Right atrium auricular region (tissue), 2 donors: ENCODE measurements at places on chromosomes 11 and 22. TPM values are rescaled to one million over a fixed set of nuclear protein-coding genes. Genes with fewer than 3 reads are reported as not detected.

DNA sequence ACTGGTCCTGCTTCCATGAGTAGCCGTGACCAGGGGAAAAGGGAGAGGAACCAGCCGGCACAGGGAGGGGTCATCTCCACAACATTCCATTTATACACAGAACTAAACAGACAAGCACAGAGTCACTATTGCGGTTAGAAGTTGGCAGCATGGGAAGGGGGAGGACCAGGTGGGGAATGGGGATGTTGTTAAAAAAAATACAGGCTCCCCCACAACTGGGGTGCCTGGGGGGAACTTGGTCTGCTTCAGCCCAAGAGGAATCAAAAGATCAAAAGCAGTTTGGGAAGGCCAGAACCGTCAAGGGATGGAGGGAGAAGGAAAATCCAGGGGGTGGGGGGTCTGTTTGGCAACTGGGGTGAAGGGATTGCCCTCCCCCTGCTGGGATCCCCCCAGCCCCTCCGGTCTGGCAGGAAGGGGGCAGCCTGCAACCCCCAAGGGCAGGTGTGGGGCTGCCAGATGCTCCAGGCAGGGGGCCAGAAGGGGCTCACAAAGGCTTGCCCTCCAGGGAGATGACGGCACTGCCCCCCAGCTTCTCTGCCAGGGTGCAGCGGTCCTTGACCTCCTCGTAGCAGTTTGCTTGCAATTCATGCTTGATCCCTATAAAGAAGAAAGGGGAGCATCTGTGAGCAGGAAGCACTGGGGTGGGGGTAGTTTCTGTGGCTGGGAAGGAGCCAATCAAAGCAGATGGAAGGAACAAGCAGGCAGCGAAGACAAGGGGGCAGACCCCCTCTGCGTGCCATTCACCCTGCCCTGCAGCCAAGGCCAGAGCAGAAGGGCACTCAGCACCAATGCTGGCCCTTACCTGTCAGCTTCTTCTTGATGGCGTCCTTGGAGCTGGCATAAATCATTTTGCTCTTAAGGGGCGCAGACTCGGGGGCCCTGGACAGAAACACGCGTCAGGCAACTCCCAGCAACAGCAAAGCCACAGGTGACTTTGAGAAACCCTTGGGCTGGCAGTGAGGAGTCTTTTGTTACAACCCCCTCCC is 2.8 kb downstream of the CFL1 start:
- H3K4me3 ChIP-seq = no peak overlapping the region
- H3K27ac ChIP-seq = no peak overlapping the region
- DNase-seq = no peak

DNA sequence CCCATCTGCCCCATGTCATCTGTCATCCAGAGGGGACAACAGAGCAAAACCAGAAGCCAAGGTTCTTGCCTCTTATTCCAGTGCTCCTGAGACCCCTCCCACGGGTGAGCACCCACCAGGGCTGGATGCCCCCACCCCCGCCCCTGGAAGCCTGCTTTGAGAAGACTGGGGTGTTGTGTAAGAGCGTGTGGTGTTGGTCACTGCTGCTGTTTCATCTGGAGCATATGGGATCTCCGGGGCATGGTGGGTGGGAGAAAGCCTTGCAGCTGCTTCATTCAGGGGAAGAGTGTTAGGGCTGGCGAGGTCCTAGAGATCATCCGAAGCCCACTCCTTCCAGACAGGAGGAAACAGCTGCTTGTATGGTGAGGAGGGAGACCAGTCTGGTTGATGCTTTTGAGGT is 54.1 kb downstream of the CHRDL2 start:
- H3K36me3 ChIP-seq = no peaks in the 10 kb centered on the region
- peaks cover 20% of the 10 kb centered on the region for H3K4me1 ChIP-seq
- H3K27me3 ChIP-seq = no peaks in the 10 kb centered on the region
- peak overlapping the region; percentile 0 for H3K27ac ChIP-seq
- peak; percentile 55 for DNase-seq

MPZL3 gene
- total RNA-seq = 2.0 TPM

DNA sequence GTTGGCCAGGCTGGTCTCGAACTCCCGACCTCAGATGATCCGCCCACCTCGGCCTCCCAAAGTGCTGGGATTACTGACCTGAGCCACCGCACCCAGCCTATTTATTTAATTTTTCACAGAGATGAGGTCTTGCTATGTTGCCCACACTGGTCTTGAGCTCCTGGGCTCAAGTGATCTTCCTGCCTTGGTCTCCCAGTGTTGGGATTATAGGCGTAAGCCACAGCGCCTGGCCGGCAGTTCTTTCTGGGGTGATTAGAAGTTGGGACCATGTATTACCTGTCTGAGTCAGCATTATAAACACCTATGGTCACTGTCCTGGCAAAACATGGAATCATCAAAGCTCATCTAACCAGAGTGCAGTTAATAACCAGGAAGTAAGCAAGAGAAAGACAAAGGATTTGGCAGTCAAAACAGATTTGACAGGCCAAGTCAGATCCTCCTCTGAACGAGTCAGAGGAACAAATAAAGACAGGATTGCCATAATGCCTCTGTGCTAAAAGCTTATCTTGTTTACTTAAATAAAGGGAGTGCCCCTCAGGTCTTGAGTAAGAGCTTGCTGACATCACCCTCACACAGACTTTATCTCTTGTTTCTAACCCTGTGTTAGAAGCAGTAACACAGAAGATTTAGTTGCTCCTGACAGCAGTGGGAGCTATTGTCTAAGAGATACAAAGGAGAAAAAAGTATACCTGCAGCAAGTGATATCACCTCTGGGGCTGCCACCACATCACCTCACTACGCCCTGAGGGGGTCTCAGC is 3.7 kb downstream of the SERPIND1 start:
- H3K4me3 ChIP-seq = no peak overlapping the region
- no peaks in the 10 kb centered on the region for H3K27me3 ChIP-seq
- no peak for DNase-seq
- peak overlapping the region; percentile 84 for H3K27ac ChIP-seq
- H3K4me1 ChIP-seq = peaks cover 57% of the 10 kb centered on the region

DNA sequence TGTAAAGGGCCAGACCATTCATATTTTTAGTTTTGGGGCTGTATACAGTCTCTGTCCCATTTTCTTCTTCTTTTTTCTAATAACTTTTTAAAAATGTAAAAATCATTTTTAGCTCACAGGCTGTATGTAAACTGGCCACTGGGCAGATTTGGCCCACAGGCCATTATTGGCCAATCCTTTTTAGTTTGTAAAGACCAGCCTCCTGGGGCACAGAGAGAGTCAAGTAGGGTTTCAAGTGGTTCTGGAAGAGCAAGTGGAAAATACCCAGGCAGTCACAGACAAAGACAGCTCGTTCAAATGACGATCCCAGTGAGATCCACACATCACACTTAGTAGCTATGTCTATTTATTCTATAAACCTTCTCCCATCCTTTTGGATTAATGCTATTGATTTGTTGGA is 150.2 kb upstream of the ARHGAP20 start:
- no peak overlapping the region for H3K4me3 ChIP-seq
- H3K4me1 ChIP-seq = peaks cover 6% of the 10 kb centered on the region
- no peak for DNase-seq
- H3K27ac ChIP-seq = no peak overlapping the region
- no peaks in the 10 kb centered on the region for H3K36me3 ChIP-seq

DNA sequence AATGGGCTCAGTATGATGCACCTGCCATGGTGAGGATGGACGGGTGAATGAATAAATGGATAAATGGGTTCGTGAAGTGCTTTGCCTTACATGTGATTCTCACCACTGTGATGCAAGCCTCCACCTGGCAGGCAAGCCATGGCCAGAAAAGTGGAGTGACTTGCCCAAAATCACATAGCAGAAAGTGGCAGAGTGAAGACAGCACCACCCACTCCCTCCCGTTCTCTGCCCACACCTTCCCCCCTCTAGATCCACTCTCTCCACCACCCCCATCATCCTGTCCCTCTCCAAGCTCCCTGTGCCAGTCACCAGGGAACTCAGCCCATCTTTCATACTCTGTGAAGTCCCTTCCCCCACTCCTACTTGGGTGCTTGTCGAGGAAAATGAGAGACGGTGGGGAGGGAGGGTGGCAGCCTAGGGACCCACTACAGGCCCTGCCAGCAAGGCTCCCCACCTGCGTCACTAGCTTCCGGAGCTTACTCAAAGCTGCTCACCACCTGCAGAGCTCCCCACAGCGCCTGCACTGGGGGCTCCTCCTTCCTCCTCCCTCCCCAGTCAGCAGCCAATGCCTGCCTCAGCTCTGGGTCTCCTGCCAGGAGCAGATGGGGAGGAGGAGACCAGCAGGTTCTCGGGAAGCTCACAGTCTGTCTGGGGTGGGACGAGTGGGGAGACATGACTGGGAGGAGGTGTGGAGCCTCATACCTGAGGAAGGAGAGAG is 82.3 kb downstream of the PDE2A start:
- no peaks in the 10 kb centered on the region for H3K27me3 ChIP-seq
- H3K4me3 ChIP-seq = no peak overlapping the region
- H3K27ac ChIP-seq = no peak overlapping the region
- no peaks in the 10 kb centered on the region for H3K36me3 ChIP-seq
- H3K4me1 ChIP-seq = no peaks in the 10 kb centered on the region

DNA sequence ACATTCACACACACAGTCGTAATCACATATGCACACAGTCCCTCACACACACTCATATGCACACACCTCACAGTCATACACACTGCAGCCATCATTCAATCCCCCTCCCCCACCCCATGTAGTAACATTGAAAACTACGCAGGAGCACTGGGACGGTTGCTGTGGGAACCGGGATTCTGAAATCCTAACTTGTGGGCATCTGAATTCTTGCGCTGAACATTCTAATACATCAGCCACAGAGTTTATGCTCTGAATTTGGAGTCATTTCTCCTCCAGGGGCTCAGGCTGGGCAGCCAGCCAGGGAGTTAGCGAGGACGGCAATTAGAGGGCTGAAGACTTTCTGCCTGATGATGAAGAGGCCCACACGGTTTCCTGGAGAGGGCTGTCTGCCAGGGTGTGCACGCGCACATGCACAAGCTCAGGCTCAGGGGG is 32.7 kb downstream of the CD6 start:
- DNase-seq = no peak
- H3K27ac ChIP-seq = no peak overlapping the region
- peaks cover 17% of the 10 kb centered on the region for H3K4me1 ChIP-seq
- H3K36me3 ChIP-seq = no peaks in the 10 kb centered on the region
- H3K27me3 ChIP-seq = no peaks in the 10 kb centered on the region

- peaks cover 34% of the 10 kb centered on the region for H3K36me3 ChIP-seq
- no peaks in the 10 kb centered on the region for H3K27me3 ChIP-seq
- H3K27ac ChIP-seq = no peak overlapping the region
- H3K4me3 ChIP-seq = no peak overlapping the region
- H3K4me1 ChIP-seq = peaks cover 13% of the 10 kb centered on the region
Observed at GRCh38 chr11:8096575-8096974, 15.6 kb downstream of the TUB start.

DNA sequence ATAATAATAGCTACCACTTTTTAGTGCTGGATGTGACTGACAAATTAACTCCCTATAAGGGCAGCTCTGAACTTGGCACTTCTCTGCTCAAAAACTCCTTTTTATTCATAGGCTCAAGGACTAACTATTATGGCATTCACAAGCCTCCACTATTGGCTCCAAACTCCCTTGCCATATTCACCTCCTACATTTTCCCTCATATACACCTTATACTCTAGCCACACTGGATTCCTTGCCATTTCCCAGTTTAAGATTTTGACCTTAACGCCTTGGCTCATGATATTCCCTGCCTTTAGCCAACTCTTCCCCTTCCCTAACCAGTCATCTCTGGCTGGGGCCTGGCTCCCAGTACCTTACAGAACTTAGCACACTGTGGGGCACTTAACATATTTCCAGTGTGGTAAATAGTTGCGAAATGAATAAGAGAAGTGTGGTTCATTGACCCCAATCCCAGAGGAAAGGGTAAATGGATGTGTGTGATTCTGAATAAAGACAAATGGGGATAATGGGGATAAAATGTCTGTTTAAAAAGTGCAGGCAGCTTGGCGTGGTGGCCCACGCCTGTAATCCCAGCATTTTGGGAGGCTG is 40.0 kb upstream of the SORL1 start:
- DNase-seq = no peak
- no peaks in the 10 kb centered on the region for H3K27me3 ChIP-seq
- no peak overlapping the region for H3K27ac ChIP-seq
- no peak overlapping the region for H3K4me3 ChIP-seq
- H3K36me3 ChIP-seq = no peaks in the 10 kb centered on the region

DNA sequence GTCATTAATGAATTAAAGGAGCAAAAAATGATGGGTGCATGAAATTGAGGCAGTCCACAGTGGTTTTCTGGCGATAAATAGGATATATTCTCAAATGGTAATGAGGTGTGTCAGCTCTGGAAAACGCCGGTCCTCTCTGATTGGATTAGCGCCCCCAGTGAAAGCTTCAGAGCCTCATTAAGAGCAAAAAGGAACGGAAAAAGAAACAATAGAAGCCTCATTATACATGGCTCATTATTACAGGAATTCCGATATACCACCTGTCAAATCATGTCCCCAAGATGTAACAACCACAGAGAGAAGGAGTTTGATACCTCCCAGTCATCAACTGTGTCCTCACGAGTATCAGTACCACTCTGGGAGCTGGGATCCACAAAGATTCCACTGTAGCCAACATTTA is 175.7 kb upstream of the PITPNB start:
- no peak overlapping the region for H3K4me3 ChIP-seq
- H3K36me3 ChIP-seq = peaks cover 14% of the 10 kb centered on the region
- no peaks in the 10 kb centered on the region for H3K27me3 ChIP-seq
- H3K27ac ChIP-seq = no peak overlapping the region

- H3K27ac ChIP-seq = no peak overlapping the region
- no peaks in the 10 kb centered on the region for H3K27me3 ChIP-seq
- no peak overlapping the region for H3K4me3 ChIP-seq
Observed at GRCh38 chr11:41282395-41282794, 177.1 kb downstream of the LRRC4C start.

DNA sequence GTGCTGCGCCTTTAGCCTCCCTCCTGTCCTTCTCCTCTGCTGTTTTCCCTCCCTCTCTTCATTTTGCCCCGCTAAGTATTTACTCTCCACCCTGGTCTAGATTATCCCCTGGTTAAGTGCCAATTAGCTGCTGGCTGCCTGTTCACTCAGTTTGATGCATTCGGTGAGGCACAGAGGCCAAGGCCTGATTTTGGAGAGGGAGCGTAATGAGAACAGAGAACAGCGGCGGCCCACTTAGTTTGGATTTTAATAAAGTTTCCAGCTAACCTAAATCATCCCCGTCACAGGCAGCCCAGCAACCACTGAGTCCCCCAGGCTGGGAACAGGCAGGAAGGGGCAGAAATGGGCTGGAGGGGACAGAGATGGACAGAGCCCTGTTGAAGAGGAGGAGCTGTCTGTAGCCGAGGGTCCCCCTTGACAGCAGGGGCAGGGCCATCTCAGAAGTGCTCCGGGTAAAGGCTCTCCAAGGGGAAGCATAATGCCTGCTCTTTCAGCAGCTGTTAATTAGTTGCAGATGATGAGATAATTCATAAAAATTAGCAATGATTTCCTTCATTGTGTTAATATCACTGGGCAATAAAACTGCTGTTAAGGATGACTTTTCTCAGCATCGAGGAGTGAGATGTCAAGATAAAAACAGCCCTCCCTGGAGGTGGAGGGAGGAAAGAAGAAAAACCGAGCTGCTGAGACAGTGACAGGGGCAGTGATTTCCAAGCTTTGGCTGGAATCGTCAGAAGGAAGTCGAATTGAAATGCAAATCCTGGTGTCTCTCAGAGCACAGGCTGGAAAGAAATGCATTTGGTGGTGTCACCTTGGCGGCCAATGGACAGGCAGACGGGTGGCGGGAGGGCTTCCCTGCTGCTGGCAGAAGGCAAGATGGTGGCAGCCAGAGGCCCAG is 170.1 kb downstream of the GRIK4 start:
- no peaks in the 10 kb centered on the region for H3K4me1 ChIP-seq

- DNase-seq = no peak
- no peaks in the 10 kb centered on the region for H3K36me3 ChIP-seq
- H3K27me3 ChIP-seq = no peaks in the 10 kb centered on the region
- no peak overlapping the region for H3K4me3 ChIP-seq
- no peaks in the 10 kb centered on the region for H3K4me1 ChIP-seq
Observed at GRCh38 chr11:134950692-134951304, 538.8 kb upstream of the B3GAT1 start.

SMTNL1 gene
- total RNA-seq = not detected

NCR3LG1 gene
- 3.6 TPM for total RNA-seq
